ENCODE measurements at places on chromosomes 2 and 18. TPM values are rescaled to one million over a fixed set of nuclear protein-coding genes. Genes with fewer than 3 reads are reported as not detected.

Gene DUSP2
- 15.6 TPM for total RNA-seq

Gene GPR55
- 0.18 TPM for total RNA-seq

Gene LRPPRC
- total RNA-seq: 95.8 TPM

Gene REG3A
- total RNA-seq: not detected

Gene MROH2A
- 0.53 TPM for total RNA-seq

Gene SLC30A3
- total RNA-seq: 2.2 TPM

Gene DAPL1
- total RNA-seq: 9.6 TPM

Gene EVX2
- not detected for total RNA-seq

Gene SLC14A1
- 14.9 TPM for total RNA-seq

Data from metanephros (tissue), 2 donors.